ENCODE measurements at places on chromosomes 5 and 9.

DNA sequence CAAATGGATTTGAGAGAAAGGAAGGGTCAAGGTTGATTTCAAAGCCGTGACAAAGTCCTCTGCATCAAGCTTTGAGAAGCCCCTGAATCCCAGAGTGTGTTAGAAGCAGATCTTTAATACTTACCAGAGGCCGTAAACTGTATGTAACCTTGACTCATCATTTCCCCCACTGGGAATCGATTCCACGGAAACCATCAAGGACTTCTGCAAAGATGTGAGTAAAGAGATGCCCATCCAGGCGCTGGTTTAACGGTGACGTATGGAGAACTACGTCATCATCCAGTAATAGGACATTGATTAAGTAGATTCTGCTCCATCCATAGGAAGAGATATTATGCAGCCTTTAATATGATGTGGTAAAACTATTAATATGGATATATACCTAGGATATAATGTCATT is 1.6 kb downstream of the RNF183 start:
- no peak for ATAC-seq

GRCh38 chr9:120921661-120922181 is 4.9 kb downstream of the TRAF1 start:
- ATAC-seq = no peak

DNA sequence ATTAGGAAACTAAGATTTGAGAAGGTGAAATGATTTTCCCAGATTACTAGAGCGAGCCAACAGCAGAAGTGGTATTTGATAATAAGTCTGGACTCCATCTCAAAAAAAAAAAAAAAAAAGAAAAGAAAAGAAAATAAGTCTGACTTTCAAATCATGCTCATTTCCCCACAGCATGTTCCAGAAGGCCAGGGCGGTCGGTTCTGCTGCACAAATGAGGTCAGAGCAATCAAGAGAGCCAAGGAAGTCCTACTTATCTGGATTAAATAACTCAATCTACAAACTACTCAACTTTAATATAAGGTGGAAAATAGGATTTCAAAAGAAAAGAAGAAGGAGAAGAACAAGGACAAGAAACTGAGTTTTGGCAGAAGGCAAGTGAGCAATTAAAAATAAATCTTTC is 130.4 kb upstream of the RASA1 start:
- no peak for ATAC-seq

- ATAC-seq = no peak
These were observed 66.6 kb downstream of the PHF2 start for GRCh38 chr9:93642961-93643360.

GRCh38 chr5:6504677-6505415 is 56.2 kb downstream of the UBE2QL1 start:
- ATAC-seq = no peak
